ENCODE measurements at places on chromosomes 11 and 22.

DNA sequence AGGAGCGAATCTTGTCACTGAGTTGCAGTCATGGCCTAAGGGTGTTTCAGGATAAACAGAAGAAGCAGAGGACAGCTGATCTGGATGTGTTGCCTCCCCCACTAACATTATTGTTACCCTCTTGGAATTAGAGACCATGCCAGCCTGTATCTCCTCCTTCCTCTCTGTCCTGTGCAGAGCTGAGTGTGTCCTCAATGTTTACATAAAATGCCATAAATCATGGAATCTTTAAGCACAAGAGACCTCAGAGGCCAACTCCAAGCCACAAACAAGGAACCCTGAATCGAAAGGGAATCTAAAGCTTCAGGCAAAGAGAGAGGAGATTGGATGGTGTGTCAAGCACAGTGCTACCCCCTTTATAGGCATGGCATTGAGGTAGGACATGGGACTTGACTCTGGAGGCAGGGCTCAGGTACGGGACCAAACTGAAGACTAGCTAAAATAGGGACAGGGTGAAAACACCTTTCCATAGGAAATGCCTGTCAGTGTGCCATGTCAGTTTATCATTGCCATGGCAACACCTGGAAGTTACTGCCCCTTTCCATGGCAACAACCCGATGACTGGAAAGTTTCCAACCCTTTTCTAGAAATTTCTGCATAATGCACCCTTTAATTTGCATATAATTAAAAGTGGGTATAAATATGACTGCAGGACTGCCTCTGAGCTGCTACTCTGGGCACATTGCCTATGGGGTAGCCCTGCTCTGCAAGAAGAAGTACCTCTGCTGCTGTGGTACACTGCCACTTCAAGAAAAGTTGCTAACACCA is 489.7 kb downstream of the MIAT start:
- DNase-seq: no peak

GRCh38 chr22:20479612-20480196 is 15.9 kb downstream of the KLHL22 start:
- no peak for DNase-seq

DNA sequence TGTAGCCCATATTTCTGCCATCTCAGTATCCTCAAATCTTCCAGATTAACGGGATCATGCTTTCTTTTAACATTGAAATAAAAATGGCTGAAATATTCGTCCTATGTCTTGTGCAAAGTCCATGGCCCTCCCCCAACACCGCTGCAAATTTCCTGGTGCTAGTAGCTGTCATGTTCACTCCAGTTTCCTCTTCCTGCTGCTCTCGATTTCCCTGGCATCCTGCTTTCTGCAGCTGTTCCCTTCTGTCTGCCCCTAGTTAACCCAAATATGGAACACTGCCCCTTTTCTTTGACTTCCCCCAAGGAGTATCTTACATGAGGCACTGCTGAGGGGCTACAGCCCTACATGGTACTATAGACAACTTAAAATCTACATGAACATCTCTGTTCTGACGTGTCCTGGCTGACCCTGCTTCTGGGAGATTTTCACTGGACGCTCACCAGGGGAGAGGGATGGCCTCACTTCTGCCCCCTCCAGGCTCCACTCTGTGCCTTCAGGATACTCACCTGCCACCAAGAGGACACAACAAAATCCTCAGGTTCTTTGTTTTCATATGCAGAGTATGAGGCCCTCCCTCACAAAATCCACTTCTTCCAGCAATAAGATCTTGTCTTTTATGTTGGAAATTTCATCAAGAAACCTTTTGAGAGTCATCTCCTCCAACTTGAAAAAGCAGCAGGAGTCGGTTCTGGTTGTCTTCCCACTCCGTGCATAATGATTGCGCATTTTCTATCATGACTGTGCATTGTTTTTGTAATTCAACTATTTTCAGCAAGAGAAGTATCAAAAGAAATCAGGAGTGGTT is 29.5 kb upstream of the SCUBE2 start:
- no peak for DNase-seq

DNA sequence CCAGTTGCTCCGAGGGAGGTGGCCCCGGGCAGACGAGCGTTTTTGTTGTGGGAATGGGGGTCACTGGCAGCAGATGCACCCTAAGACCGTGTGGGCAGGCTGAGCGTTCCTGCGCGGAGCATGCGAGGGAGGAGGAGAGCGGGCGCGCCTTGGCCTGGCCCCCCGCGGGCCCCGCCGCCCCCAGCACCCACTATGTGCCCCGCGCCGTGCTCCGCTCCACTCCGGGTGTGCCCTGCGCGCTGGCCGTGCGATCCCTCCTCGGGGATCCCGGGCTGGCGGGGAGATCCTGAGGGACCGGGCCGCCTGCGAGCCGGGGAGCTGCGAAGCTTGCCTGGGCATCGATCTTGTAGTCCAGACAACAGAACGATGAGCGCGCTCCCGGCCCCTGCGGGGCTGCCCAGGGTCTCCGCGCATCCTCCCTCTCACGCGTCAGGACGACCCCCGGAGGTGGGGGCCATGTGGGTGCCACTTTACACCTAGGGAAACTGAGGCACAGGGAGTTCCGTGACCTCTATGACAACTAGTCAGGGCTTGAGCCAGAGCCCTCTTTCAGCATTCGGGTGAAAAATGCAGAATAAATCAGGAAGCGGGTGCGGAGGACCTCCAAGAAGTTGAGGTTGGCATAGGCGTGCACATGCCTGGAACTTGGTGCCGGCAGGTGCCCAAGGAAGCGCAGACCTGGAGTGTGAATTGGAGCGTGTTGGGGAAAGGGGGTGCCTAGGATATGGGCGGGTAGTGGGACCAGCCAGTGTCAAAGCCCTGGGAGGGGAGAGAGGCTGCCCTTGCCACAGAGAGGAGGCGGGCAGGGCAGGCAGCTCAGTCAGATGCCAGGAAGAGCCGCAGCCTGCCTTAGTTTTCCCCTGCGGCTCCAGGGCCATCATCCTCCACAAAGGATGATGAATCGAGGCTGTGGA is 1.3 kb upstream of the KMT5B start:
- no peak for DNase-seq

DNA sequence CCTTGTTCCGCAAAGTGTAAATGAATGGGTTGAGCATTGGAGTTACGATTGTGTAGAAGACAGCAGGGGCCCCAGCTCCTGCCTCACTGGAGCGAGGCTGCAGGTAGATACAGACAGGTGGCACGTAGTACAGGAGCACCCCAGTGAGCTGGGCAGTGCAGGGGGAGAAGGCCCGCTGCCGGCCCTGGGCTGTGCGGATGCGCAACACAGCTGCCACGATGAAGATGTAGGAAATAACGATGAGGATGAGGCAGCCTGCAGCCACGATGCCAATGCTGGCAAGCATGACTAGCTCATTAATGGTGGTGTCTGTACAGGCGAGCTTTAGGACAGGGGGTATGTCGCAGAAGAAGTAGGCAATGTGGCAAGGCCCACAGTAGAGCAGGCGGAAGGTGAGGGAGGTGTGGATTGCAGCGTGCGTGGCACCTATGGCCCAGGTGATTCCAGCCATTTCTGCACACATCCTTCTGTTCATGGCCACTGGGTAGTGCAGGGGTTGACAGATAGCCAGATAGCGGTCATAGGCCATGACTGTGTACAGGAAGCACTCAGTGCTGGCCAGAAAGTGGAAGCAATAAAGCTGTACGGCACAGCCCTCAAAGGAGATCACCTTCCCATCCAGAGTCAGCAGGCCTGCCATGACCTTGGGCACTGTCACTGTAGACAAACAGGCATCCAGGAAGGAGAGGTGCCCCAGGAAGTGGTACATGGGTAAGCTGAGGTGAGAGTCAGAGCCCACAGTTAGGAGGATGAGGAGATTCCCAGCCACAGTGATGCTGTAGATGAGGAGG is 616 bp downstream of the OR10S1 start:
- no peak for DNase-seq

DNA sequence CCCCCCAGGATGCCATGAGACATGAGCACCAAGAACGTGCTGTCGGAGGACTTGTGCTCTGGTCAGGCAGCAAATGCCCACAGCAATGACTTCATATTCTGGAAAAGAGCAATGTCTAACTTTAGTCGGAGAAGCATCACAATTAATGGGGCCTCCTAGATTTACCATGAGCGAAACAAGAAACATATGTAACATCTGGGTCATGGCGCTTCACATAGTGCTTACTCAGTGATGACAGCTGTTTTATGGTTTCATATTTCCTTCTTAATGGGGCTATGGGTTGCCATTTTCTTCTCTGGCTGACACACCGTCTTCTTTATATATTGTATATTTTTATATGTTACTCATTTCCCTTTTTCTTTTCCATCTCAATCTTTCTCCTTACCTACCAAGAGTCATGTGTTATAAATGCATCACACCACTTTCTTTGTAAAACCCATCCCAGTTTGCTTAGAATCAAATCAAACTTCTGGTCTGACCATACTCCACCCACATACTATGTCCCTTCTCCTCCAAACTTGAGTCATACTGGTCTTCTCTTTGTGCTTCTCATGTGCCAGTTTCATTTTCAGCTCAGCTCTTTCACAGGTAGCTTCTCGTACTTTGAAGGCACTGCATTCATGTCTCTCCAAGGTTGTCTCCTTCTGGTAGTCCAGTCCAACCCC is 9.4 kb upstream of the CASP12 start:
- DNase-seq: no peak

DNA sequence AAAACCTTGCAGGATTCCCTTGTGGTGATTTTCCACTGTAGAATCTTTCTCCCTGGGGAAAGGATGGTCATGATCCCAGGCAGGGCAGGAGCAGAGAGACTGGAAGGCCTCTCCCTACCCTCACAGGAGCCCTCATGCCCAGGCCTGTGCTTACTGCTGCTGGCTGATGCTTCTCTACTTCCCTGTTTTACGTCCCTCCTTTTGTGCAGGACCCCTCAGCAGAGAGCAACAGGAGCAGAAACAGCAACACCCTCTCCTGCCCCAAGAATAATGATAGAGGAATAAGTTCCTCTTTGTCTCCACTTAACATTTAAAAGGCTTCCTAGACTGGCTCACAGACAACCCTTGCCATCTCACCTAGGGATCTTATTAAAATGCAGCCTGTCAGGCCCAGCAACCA is 3.6 kb downstream of the ISX start:
- DNase-seq: no peak

GRCh38 chr11:110075847-110076208 is 17.4 kb upstream of the ZC3H12C start:
- DNase-seq: no peak

DNA sequence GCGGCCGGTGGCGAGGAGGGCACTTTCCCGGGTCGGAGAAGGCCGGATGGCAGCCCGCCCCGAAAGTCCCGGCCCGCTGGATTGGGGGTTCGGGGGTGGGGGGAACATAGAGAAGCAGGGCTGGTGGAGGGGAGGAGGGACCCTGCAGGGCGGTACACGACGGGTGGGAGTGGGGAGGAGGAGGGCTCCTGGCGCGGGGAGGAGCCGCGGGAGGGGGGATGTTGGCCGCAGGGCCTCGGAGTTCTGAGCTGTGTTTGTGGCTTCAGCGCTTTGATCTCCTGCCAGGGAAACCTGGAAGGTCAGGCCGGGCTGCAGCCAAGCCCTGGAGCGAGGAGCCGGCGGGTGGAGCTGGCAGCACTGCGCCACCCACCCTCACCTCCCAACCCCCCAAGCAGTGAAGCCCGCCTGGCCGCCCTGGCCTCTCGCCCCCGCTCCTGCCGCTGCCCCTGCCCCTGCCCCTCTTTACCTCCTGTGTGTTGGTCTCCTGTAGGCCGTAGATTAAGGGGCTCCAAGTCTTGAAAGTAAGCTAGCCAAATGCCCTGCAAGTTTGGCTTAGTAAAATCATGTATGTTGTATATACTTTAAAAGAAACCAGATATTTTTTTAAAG is 30.9 kb downstream of the C22orf31 start:
- DNase-seq: peak; percentile 63

GRCh38 chr11:35982061-35982460 is 38.2 kb downstream of the LDLRAD3 start:
- no peak for DNase-seq

All from LNCaP clone FGC (cell line).